CD4-positive, alpha-beta T cell treated with Interleukin-17A for 4 hours (primary cell): ENCODE measurements at places on chromosomes 1 and 21.

DNA sequence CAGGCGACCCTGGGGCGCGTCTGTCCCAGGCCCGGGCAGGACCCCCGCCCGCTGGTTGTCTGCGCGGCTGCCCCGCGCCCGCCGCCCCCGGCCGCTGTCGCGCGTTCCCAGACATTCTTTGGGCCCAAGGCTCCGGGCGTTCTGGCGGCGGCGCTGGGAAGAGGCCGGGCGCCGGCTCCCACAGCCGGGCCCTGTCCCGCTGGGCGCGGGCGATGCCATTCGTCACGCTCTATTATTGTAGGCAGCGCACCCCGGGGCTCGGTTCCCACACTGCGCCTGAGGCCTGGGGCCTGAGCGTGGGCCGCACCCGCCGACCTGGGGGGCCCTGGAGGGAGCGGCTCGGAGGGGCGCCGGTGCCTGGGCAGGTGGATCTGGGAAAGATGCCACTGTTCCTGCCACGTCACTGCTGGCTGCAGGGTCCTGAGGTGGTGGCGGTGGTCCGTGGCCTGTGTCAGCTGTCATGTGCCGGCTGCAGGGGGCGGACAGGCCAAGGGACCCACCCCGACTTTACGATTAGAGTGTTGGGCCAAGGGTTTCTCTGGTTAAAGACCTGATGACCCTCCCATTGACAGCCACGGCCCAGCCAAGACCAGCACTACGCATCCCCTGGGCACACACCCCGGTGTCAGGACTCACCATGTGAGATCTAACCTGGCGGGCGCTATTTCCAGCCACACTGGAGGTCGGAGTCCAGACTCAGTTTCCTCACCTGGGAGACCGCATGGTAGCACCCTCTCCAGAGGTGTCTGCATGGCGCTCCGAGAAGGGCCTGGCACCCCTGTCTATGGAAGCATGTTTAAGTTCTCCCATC lies 55.1 kb upstream of the ADARB1 start:
- DNase-seq = no peak

DNA sequence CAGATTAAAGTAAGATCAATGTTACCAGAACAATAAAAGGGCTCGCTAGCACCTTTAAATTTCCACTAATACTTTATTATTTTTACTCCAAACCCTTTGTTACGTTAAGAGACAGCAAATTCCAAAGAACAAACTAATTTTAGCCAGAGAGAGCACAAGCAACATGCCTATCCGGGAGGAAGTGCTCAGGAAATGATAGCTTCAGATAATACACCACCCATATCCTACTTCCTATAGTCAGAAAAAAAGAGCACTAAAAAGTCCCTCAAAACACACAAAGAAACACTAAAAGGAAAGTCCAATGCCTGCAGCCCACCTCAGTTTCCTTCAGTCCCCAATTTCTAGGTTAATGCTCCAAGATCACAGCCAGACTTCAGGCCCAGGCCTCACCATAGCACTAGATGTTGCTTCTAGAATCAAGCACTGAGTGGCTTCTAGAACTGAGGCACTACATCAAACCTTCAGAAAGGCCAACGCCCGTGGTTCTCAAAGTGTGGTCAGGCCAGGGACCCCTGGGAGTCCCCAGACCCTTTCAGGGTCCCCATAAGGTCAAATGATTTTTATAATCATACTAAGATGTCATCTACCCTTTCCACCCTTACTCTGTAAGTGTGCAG lies 142.6 kb downstream of the PSMG1 start:
- no peak for DNase-seq

DNA sequence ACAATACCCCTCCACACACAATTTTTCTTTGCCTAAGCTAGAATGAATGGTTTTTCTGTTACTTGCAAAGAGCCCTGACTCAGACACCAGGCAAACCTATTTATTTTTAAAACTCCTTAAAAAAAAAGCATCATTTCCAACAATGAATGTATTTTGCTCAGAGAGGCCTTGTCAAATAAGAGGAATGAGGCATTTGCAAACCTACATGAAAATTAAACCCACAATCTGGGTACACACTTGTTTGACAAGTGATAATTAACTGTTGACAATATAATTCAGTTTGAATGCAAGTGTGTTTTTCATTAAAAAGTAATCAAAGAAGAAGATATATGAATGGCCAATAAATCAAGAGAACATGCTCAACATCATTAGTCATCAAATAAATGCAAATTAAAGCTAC lies 339.5 kb downstream of the PTPRU start:
- no peak for DNase-seq

DNA sequence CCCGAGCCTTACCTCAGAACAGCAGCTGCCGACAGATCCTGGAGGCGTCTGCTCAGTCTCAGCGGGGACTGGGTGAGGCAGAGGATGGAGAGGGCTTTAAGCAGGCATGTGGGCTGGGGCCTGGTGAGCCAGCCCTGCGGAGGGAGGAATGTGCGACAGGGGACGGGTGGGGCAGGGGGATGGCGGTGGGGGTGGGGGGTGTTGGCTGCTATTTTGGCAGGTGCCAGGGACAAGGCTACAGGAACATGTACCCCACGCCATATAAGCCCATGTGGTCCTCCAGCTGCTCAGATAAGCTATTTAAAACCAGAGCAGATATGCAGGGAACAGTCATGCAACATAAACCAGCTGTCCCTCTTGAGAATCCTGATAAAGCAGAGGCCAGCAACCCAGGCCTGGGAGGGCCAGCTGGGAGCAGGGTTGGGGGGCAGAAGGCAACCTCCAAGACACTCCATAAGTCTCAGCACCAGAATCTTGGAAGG lies at the start of gene TNNT2:
Gene TNNT2, minus strand, starts transcription at position 70 of the 482 bp plus-strand sequence. CDS start 4,426 bp downstream, outside the sequence.
- no peak for DNase-seq

- DNase-seq = no peak
Measured at GRCh38 chr1:51252366-51252765, 16.3 kb downstream of the RNF11 start.

- no peak for DNase-seq
Measured at GRCh38 chr1:89171067-89171438, 4.8 kb downstream of the GBP7 start.

DNA sequence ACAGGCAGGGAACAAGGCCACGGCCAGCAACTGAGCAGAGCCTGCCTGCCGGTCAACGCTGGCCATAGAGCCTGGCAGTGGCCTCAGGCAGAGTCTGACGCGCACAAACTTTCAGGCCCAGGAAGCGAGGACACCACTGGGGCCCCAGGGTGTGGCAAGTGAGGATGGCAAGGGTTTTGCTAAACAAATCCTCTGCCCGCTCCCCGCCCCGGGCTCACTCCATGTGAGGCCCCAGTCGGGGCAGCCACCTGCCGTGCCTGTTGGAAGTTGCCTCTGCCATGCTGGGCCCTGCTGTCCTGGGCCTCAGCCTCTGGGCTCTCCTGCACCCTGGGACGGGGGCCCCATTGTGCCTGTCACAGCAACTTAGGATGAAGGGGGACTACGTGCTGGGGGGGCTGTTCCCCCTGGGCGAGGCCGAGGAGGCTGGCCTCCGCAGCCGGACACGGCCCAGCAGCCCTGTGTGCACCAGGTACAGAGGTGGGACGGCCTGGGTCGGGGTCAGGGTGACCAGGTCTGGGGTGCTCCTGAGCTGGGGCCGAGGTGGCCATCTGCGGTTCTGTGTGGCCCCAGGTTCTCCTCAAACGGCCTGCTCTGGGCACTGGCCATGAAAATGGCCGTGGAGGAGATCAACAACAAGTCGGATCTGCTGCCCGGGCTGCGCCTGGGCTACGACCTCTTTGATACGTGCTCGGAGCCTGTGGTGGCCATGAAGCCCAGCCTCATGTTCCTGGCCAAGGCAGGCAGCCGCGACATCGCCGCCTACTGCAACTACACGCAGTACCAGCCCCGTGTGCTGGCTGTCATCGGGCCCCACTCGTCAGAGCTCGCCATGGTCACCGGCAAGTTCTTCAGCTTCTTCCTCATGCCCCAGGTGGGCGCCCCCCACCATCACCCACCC lies at the start of gene TAS1R3:
Gene TAS1R3, plus strand, starts transcription at position 213 of the 898 bp plus-strand sequence. Its CDS starts 66 bp downstream, at position 279.
- DNase-seq = no peak

DNA sequence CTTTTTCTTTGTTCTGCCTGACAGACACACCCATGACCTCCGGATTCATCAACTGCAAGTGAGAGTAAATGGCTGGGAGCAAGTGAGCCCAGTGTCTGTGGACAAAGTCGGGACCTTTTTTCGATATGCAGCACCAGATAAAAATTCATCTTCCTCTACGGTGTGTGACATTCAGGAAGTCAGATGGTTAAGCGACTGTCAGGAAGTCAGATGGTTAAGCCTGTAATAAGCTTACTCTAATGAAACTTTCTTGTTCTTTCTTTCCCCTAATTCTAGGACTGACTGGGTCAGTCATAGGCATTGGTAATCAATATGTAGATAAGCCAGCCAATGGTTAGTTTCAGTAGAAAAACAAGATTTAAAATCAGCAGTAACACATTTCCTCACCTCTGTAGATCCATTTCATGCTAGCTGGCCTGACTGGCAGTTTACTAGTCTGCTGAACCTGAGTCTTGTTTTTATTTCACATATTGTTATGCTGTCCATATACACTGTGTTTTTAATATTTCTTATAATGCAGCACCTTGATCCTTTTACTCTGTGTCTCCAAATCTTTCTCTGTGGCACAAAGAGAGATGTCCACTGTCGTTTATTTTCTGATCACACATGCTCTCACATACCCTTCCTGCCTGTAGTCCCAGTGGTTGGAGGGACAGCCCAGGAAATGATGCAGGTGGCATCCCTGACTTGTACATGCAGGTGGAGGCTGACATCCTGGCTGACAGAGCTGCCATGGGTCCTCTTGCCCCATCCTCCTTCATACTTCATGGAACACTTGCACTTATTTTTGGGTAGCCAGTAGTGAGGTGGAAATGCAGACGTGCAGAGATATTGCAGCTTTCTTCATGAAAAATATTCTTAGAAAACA lies 115.8 kb downstream of the VPS13D start:
- peak; percentile 49 for DNase-seq

DNA sequence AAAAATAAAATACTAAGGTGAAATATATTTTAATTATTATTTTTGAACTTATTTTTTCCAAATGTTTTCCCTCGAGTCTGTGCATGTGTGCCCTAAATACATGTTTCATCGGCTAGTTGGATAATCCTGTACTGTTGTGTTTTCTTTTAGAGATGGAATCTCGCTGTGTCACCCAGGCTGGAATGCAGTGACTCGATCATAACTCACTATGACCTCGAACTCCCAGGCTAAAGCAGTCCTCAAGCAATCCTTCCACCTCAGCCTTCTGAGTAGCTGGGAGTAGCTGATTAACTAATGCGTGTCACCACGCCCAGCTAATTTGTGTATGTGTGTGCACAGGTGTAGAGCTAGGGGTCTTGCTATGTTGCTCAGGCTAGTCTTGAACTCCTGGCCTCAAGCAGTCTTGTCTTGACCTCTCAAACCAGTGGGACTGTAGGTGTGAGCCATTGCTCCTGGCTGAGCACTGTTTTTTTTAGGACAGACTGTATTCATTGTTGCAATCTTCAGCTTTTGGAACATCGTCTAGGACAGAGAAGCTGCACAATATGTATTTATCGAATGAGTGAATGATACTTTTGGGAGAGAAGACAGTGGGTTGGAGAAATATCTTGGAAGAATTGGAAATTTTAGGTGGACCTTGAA lies 4.8 kb upstream of the TMCO1 start:
- DNase-seq = no peak

GRCh38 chr1:193479187-193479586 lies 292.8 kb upstream of the B3GALT2 start:
- peak; percentile 79 for DNase-seq

DNA sequence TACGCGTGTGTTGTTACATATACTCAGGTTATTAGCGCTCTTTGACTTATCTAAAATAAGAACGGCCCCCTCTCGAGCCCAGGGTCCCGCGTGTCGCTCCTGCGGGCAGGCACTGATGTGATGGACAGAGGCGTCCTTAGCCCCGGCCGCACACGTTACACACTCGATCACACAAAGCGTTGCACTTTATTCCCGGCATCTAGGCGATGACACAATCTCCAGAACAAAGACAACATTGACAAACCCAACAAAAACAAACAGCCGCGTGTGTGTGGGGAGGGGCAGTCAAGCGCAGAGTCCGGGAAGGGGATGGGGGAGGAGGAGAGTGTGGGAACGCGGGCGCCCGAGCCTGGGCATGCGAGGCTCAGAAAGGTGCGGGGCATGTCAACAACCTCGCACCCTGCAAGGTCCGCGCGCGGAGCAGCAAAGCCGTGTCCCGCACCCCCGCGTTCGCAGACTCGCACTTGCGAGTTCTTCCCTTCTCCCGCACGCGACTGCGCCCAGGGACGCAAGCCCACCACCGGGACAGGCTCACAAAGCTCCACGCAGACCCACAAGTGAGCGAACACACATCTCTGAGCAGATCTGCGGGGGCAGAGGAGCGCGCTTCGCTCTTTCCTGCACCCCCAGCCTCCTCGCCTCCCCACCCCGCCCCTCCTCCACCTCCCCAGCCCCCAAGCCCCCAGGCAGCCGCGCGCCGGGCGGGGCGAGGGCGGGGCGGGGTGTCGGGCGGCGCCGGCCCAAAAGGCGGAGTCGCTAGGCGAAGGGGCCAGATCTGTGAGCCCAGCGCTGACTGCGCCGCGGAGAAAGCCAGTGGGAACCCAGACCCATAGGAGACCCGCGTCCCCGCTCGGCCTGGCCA lies at the start of gene EFNA1:
Gene EFNA1, plus strand, starts transcription at position 772 of the 862 bp plus-strand sequence. CDS start 102 bp downstream, outside the sequence.
- peak; percentile 64 for DNase-seq

- DNase-seq = no peak
Measured at GRCh38 chr1:61279570-61279969, 197.2 kb downstream of the NFIA start.

- no peak for DNase-seq
Measured at GRCh38 chr1:188140958-188141357, 1312.2 kb downstream of the PLA2G4A start.

GRCh38 chr1:201419256-201419655 lies 2.3 kb downstream of the TNNI1 start:
- no peak for DNase-seq

- DNase-seq = no peak
Measured at GRCh38 chr1:112937070-112937469, 18.9 kb downstream of the SLC16A1 start.

DNA sequence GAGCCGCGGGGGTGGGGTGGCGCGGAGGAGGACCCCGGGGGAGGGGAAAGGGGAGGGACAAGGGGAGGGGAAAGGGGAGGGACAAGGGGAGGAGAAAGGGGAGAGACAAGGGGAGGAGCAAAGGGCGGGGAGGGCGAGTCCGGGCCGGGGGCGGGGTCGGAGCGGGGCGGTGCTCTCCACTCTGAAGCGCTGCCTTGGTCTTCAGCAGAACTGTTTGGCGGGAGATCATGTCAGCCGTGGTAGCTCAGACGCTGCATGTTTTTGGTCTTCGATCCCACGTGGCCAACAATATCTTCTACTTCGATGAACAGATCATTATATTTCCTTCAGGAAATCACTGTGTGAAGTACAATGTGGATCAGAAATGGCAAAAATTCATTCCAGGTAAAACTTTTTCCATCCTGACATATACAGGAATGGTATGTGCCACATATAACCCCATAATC lies 420 bp downstream of the CFAP57 start:
- DNase-seq = peak; percentile 96
